Fibroblast of pulmonary artery (primary cell): ENCODE measurements at places on chromosomes 1 and 21.

DNA sequence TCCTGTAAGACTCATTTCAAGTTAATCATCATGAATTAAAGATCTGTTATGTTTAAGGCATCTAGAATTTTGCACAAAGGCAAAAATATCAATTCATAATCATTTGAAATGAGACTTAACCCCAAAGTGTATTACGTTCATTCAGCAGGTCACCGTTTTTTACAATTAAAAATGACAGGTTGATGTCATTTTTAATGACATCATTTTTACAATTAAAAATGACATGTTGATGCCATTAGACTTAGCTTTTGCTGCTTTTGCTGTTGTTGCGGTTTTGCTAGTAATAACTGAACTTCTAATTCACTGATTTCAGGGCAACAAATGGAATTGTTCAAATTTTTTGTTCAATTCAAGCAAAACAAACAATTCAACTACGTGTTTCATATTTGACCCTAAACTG, 17.0 kb downstream of the PRMT6 start:
- no peak for DNase-seq

- DNase-seq = no peak
Measured at GRCh38 chr1:183808296-183809027, 3.5 kb downstream of the RGL1 start.

DNA sequence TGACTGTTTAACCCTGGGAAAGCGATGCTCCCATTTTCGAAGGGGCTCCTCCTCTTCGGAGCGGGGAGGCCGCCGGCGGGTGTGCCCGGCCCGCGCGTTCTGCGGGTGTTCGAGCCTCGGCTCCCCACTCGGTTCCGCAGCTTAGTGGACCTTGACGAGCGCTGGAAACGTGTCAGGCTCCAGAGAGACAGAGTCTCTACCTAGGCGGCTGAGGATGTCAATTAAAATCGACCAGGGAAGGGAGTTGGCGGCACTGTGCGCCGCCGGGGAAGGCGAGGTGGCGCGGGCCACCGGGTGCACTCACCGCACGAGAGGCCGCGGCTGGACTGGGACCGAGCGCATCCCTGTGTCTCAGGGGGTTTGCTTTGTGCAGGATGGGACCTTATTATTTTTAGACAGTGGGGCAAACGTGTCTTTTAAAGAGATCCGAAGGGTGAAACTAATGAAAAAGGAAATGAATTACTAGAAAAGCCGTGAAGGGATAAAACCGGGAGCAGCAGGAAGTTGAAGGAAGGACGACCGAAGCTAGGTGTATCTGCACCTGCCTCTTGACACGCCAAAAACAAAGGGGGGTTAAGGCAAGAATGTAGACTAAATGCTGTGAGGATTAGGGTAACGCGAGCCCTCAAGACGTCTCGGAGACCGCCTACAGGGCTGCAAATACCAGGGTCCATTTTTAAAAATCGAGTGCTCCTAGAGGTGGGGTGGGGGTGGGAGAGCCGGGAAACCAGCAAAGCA, 5.6 kb downstream of the LHX4 start:
- no peak for DNase-seq

DNA sequence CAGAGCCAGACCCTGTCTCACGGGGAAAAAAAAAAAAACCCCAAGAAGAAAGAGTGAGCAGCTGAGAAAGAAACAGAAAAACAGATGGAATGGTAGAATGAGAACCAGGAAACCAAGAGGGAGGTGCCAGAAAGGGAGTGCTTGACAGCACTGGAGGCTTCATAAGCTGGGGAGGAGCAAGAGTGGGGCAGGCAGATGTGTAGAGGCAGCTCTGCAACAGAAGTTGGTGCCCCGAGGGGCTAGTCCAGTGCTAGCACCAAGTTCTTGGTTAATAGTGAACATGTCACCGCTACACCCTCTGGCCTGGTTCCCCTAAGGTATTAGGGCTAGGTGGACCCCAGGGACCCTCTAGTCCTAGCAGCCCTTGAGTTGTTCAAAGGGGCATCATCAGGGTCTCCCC, 98.0 kb downstream of the TGFBR3 start:
- no peak for DNase-seq

DNA sequence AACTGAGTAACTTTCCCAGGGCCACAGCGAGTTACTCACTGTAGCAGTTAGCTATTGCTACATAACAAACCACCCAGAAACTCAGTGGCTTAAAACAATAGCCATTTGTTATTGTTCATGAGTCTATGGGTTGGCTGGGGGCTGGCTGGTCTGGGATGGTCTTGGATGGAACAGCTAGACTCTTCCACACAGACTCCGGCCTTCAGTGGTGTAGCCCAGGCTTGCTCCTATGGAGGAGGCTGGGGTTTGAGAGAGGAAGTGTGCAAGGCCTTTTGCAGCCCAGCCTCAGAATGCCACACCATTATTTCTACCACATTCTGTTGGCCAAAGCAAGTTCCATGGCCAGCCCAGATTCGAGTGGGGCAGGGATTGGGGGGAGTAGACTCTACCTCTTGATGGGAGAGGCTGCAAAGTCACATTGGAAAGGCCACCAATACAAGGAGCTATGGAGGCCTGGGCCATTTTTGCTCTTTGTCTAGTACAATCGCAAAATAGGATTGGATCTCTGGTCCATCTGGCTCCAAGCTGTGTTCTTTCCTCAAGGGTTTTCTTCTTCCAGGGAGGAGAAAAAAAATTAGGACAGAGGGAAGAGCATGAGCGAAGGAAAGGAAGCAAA, 37.5 kb upstream of the TTC22 start:
- DNase-seq = no peak

DNA sequence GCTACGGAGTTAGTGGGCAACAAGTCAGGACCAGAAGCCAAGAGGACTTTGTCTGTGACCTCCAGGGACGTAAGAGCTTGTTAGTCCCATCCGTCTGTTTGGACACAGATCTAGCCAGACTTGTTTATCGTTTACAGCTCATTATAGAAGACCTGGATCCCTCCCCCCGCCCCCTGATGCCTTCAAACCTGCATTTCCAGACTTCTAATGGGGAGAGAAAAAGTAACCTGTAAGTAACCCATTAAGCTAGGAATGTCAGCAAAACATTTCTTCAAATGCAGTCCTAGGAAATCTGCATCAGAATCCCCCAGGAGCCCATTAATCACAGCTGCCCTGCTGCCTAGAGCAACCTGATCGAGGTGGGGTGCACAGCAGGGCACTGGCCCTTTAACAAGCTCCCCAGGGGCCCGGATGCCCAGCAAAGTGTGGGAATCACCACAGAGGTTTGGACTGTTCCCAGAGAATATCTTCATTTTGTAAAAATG, 1.4 kb upstream of the MAD2L2 start:
- no peak for DNase-seq

DNA sequence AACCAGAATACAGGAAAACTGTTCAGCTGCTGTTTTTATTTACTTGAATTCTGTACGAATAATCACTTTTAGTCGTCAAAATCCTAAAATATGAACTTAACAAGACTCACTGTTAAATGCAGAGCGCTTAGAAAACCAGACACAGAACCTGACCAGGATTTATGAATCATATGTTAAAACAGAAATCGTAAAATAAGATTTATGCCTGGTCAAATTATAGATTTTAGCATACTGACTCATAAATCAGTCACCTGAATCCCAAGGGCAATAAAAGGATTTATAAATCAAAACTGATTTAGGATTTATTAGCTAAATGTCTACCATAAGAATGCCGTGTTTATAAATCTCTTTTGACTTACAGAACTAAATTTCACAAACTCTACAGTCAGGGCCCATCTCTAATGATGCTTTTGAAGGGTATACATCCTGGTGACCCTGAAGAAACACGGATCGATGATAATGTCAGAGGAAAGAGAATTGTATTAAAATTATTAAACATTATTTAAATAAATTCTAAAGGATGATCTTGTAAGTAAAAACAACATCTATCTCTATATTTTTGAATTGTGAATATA, 28.8 kb downstream of the CYYR1 start:
- DNase-seq = no peak
